Activated CD8-positive, alpha-beta memory T cell treated with anti-CD3 and anti-CD28 coated beads for 1 hour (primary cell): ENCODE measurements at places on chromosomes 16 and 17.

- no peak for DNase-seq
Observed at GRCh38 chr17:73043686-73044581, 48.6 kb downstream of the SLC39A11 start.

DNA sequence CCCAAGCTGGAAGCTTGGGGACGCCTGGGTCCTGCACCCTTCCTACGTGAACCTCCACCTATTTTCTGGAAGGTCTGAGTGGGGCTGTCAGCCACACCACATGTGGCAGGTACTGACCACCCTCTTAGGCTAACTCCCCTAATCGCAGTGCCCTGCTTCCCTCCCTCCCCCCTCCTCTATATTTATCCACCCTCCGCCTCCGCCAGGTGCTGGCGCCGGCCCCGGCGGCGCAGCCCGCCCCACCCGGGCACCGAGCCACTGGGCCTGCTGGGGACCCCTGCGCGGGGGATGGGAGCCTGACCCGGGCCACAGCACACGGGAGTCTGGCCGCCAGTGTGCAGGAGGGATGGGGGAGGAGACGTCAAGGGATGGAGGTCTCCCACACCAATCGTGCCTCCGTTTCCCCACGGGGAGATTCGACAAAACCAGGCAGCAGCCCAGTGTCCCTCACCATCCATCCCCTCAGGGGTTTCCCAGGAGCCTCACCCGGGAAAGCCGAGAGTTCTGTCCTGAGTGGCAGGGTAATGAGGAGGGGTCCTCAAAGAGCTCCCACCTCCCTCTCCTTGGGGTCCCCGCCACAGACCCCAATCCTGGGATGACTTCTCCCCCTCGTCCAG lies 1.3 kb downstream of the PLEKHH3 start:
- no peak for DNase-seq

GRCh38 chr16:13120091-13120490 lies 218.7 kb downstream of the SHISA9 start:
- no peak for DNase-seq

- no peak for DNase-seq
Observed at GRCh38 chr16:68700120-68700519, 37.0 kb upstream of the CDH1 start.

GRCh38 chr17:75032720-75033280 lies 14.0 kb downstream of the ATP5PD start:
- no peak for DNase-seq

DNA sequence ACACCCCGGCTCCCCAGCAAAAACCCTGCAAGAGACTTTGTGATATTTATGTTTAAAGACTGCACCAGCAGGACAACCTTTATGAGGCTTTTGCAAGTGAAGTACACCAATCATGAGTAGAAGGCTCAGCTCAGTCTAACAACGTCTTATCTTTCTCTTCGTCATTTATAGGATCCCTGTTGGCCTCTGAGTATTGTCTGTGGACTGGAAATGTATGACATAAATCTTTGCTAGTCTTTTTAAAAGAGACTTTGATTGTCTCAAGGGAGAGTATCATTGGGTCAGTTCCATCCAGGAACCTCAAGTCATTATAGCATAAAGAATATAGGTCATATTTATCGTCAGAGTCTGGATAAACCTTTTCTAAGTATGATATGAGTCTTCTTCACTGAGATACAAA lies 505.0 kb upstream of the SOX9 start:
- DNase-seq, result no peak

DNA sequence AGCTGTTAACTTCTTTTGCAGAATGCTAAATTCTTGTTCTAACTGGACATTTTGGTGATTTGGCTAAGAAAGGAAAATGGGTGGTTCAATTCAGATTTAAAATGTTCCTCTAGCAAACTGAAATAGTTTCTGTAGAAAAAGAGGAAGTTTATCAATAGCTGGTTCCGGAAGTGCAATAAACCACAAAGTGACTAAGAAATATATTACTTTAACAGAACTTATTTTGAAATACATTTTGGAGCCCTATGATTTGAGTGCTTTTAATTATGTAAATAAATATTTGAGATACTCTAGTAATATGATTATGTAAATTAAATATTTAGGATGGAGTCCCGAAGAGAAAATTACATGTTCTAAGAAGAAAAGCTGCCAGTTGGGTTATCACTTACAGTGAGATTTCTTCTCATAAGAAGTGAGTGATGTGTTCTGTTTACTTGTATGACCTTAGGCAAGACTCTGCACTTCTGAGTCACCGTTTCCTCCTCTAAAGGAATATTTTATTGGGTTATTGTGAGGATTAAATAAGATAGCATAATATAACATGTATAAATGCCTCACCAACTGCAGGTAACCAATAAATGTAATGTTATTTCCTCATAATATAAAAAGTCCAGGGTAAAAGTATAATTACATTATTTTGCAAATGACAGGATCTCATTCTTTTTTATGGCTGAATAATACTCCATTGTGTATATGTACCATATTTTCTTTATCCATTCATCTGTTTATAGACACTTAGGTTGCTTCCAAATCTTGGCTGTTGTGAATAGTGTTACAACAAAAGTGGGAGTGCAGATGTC lies at the start of gene EVI2B:
EVI2B (minus strand) TSS at position 73 of the 800 bp plus-strand sequence. CDS start 8,445 bp downstream, outside the sequence.
- no peak for DNase-seq

DNA sequence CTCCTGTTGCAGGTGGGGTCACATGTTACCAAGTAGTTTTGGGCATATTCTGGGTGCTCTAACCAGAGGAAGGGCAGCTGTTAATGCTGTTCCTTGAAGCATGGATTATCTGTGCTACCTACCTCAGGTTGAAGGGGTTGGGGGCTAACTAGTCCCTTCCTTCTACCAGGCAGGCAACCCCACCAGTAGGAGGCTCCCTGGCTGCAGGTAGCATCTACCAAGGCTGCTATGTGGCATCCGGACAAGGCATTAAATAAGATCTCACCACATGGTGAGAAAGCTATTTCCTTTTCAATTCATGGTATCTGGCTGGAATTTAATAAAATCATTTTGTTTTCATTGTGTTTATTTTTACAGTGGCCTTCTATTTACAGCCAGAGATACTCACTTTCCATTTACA lies 62.5 kb downstream of the CACNG3 start:
- no peak for DNase-seq

- DNase-seq, result no peak
Observed at GRCh38 chr16:56879276-56879675, 14.3 kb downstream of the SLC12A3 start.

DNA sequence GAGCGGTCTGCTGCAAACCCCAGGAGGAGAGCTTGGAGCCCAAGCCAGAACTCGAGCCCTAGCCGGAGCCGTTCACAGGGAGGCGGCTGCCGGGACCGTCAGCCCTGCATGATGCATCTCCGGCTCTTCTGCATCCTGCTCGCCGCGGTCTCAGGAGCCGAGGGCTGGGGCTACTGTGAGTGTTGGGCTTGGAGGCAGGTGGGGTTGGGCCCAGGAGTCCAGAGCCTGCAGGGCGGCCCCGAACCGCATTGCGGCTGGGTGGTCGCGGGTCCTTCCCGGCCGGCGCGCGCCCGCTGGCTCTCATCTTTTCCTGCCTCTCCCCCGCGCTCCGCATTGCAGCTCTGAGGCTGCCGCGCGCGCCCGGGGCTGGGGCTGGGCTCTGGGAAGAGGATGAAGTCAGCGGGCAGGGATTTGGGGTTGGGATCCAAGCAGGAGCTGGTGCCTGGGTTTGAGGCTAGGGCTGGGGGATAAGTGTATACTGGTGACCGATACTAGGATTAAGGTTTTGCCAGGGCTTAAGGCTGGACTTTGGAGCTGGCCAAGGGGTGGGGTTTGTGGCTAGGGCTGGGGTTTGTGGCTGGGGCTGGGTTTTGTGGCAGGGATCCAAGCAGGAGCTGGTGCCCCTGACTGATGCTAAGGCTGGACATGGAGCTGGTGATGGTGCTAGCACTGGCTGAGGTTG lies 532 bp downstream of the CNTNAP1 start:
- no peak for DNase-seq

DNA sequence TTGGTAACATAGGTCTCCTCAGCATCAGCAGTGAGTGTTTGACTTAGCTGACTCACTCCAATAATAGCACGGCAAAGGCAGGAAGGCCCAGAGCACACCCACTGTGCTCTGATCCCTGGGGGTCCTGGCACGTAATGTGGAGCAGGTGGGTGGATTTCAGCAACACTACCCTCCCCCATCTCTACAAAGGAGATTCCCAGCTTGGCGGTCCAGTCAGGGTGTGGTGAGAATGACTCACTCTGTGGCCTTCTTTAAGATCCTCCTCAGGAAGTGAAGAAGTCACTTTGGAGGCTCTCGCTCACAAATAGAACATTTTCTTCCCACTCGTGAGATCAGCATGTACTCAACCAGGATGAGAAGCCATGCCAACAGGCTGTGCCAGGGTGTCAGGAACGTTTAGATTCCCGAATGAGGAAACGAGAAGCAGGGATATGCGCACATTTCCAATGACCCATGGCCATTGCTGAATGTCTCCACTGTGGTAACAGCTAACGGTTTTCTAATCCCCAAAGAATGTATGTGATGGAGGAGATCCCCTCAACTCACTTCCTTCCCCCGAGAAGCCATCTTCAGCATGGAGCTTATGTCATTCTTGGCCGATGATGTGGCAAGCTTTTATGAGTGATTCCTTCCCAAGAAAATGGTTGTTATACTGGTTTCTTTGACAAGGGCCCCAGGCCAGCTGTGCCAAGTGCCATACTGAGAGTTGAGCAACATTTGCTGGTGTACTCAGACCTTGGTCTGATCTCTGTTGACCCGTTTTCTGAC lies 365.2 kb downstream of the C16orf95 start:
- no peak for DNase-seq

GRCh38 chr17:2138761-2139160 lies 83.9 kb downstream of the HIC1 start:
- no peak for DNase-seq

GRCh38 chr16:84082835-84083569 lies 33.7 kb downstream of the MBTPS1 start:
- no peak for DNase-seq

- DNase-seq, result no peak
Observed at GRCh38 chr17:45821147-45821546, 23.5 kb upstream of the SPPL2C start.

GRCh38 chr16:68090130-68090529 lies 5.0 kb downstream of the NFATC3 start:
- no peak for DNase-seq

DNA sequence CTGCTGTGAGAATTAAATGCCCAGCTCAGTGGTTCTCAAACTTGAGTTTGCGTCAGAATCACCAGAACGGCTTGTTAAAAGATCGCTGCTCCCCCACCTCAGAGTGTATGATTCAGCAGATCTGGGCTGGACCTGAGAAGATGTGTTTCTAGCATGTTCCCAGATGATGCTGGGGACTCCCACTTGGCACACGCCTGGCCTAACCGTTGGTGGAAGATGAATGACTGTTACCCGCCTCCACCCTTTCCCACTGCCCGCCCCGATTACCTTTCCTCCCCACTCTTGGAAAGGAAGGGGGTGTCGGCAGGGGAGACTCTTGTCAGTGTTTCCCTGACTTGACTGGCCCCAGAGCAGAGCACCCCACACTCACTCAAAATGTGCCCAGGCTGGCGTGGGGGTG lies 29.3 kb upstream of the ABCC3 start:
- DNase-seq, result no peak

DNA sequence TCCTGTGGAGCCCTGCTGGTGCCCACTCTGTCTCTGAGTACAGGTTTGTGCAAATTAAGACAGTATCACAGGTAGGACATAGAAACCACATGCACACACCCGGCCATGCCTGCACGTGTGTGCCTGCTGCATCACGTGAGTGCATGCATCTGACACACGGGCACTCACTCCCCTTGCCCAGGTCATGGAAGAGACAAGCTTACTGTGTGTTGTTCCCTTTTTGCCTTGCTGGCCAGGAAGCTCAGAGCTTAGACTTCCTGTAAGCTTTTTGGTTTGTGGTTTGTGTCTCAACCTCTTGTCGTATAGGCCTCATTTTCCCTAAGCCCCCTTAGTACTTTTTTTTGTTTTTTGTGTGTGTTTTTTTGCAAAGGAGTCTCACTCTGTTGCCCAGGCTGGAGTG lies 25.0 kb downstream of the ZNF469 start:
- no peak for DNase-seq

- DNase-seq, result no peak
Observed at GRCh38 chr16:23516366-23517137, 6.3 kb upstream of the GGA2 start.

GRCh38 chr17:10649602-10650001 lies 7.5 kb downstream of the MYH3 start:
- DNase-seq, result no peak

- no peak for DNase-seq
Observed at GRCh38 chr16:49466881-49467280, 93.3 kb downstream of the C16orf78 start.

DNA sequence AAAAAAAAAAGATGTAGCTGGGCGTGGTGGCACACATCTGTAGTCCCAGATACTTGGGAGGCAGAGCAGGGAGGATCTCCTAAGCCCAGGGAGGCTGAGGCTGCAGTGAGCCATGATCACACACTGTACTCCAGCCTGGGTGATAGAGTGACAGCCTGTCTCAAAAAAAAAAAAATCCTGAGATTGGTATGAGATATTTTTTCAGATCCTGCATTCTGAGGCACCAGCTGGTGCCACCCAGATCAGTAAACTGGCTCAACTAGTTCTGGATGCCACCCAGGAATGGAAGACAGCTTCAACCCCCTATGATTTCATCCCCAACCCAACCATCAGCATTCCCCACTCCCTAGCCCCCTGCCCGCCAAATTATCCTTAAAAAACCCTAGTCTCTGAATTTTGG lies 7.1 kb upstream of the GJC1 start:
- no peak for DNase-seq

DNA sequence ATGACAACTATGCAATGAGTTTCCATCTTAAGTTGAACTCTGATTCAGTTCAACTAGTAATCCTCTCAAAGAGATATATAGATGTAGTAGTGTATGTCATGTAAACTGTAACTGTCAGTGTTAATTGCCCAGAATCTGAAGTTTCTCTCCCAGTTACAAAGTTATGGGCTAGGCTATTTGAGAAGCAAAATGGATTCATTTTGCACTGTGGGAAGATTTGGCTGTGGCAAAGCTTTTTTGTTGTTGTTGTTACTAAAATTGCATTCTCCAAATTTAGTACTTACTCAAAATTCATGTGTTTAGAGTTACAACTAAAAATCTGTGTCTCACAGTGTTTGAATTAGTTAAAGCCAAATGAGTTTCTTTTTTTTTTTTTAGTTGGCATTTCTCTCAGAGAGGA lies 219.0 kb downstream of the KCNJ2 start:
- no peak for DNase-seq

DNA sequence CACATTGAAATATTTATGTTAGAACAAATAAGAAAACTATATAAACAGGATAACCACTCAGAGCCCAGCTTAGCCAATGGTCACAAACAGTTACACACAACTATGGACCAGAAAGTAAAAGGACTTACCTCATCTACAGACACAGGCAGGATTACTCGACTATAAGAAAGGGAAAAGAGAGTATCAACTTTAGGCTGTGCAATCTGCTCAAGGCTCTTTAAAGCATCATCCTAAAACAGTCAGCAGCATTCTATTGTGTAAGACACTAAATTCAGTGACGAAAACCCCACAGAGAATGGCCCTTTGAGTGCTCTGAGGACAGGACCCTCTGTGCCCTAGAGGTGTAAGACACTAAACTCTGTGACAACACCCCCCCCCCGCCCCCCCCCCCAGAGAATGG lies 4.2 kb downstream of the PITPNA start:
- no peak for DNase-seq
